CD4-positive, alpha-beta T cell treated with Interleukin-4 for 1 hour (primary cell): ENCODE measurements at places on chromosomes 12 and 14.

- no peak for DNase-seq
Observed at GRCh38 chr12:127934409-127934808, 332.6 kb upstream of the TMEM132C start.

- no peak for DNase-seq
Observed at GRCh38 chr12:22101749-22102243, 55.8 kb downstream of the CMAS start.

DNA sequence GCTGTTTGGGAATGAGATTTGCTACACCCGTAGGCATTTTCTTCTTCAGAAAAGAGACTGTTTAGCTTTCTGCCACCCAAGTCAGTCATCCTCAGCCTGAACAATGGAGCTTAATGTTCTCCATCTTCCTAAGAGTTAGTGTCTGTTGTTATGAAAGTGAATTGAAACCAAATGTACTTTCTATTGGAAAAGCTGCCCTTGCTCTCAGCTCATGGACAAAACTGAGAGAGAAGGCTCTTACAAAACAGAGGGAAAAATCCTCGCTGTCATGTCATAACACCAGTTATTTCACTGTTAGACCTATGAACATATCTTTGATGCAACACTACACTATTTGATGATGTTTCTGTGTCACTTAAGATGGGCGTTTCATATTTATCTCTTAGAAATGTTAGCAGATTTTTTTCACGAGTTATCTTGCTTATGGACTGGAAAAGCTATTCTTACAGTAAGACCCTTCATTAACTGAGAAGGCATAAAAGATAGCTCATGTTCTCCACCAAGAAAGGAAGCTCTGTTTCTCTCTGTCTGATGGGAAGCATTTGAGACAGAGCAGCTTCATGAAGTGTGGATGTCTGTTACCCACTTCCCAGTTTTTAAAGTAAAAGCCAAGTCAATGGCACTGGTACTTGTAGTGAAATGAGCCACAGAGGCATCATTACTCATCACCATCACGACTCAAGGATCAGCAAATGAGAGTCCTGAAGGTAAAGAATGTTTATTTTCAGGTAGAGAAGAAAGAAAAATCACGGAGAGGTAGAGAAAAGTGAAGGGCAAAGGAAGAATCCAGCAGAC, 483.9 kb downstream of the ZFP36L1 start:
- DNase-seq: no peak

DNA sequence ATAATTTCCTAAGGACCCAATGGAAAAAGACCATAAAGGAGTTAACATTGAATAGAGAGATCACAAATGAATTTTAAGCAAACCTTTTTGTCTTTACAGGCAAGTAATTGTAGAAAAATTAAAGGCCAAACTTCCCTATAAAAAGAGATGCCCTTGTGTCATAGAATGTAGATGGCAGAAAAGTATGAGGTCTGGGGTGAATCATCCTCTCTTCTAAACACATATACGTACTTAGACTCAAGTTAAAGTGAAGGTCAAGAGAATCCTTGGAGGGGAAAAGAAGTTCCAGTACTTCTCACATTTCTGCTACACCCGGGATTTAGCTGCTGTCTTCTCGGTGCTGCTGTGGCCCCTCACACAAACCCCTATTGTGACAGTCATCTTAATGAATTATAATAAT, 116.2 kb upstream of the ARID2 start:
- DNase-seq: no peak

DNA sequence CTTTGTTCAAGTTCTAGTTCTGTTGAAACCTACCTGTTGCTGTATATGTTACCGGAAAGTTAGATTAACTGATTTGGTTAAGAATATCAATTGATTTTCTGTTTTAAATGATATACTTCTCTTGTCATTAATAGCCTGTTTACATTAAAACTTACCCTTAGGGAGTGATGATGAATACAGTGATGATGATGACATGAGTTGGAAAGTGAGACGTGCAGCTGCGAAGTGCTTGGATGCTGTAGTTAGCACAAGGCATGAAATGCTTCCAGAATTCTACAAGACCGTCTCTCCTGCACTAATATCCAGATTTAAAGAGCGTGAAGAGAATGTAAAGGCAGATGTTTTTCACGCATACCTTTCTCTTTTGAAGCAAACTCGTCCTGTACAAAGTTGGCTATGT, 33.0 kb downstream of the CAND1 start:
- DNase-seq: no peak

- no peak for DNase-seq
Observed at GRCh38 chr12:109953656-109954055, 42.5 kb downstream of the GIT2 start.

DNA sequence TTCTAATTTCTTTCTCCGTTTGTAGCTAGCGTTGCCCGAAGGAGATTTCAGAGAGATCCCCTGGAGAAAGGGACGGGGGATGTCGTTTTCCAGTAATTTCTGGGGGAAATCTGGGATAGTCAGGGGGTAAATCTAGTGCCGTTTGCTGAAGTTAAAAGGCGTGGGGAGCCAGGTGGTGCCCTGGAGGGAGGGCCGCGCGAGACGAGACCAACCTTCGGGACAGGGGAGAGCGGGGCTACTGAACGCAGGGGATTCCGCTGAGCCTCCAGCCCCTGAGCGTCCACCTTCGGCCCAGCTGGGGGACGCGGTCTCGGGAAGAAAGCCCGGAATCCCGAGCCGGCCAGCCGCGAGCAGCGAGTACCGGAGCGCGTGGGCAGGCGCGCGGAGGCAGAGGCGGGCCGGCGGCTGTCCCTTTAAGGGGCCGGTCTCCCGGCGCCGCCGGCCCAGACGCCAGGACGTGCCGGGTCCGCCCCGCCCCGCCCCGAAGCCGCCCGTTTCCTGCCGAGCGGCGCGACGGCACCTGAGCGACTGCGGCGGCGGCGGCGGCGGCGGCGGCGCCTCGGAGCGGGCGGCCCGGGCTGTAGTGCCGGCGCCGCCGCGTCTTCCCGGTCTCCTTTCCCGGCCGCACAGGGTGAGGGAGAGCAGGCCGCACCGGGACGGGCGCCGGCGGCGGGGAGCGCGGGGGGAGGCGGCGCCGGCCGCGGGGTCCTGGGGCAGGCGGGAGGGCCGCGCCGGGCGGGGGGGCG, at the start of gene KTN1:
KTN1 (plus strand) TSS at position 484 of the 746 bp plus-strand sequence. CDS start 31,842 bp downstream, outside the sequence.
- peak; percentile 83 for DNase-seq

- DNase-seq: no peak
Observed at GRCh38 chr14:98916476-98916875, 355.5 kb downstream of the BCL11B start.

DNA sequence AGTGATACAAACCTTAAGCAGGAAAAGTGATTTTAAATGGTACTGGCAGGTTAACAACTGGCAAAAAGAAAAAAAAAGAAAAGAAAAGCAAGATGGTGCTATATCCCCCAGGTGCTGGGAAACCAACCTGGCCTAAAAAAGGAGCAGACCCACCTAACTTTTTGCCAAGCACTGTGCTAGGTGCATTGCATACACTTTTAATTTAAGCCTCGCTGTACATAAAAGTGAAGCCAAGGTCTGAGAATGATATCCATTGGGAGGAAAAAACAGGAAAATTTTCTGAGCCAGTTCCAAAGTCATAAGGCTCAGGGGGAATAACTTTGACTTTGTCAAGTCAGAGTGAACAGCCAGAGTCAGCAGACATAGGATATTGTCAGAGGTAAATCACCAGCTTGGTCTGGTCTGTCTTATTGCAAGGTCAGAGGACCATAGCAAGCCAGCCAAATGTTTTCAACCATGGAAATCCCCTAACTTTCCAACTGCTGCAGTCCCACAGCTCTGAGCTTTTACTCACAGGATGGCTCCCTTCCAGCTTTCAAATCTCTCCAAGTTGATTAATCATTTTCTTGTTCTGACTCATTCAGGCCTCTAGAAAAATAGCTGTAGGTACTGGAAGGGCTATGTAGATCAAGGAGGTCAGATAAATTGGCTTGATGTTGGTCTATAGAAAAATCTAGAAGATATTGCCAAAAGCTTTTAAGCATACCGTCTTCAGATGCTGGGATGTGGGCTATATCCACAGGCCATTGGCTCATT, 412.9 kb downstream of the RAD51B start:
- no peak for DNase-seq

GRCh38 chr12:51269174-51270066, 795 bp downstream of the SMAGP start:
- peak; percentile 66 for DNase-seq

DNA sequence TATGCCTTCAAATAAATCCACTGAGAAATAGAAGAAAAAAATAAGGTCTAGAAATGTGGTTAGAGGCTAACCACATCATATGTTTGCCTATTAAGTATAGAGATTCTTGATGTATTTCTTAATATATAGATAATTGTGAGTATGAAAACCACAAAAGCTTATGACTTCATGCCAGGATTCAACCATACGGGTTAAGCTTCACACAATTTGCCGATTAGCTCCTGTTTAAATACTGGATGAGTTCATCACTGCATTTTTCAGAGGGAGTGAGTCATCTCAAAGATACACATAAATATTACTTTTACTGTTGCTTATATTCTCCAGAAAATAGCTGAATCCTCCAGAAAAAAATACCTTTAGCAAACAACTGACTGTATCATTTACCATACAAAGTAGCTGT, 79.6 kb downstream of the RPL10L start:
- no peak for DNase-seq

- DNase-seq: peak; percentile 77
Observed at GRCh38 chr12:121214166-121214777, 4.3 kb downstream of the P2RX4 start.

DNA sequence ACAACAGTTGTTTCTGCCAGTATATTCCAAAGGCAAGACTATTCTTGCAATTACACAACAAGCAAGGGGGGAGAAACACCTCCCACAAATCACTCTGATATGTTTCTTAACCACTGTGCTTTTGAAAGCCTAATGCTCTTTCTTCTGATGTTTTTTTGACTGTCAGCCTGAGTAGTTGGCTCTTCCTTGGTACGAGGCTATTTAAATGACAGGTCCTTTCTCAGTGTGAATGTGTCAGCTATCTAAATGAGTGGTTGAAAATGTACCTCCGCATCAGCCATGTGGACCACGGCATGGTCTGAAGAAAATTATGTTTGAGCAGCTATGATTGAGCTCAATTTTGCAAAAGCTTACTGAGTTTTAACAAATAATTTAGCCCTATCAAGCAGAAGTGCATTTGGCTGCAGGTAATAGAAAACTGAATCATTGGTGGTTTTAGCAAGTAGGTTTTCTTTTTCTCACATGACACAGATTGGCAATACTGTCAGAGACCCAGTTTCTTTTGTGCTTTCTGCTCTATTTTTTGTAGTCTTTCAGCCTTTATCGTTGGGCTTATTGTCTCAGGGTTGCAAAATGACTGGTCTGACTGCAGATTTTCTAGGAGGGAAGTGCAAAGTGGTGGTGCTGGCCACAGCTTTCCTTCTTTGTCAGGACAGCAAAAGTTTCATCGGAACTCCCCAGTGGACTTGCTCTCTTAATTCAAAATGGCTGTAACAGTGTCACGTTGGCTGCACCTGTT, 162.8 kb downstream of the RGS6 start:
- DNase-seq: no peak

- DNase-seq: peak; percentile 42
Observed at GRCh38 chr14:35401422-35402265, 2.9 kb downstream of the NFKBIA start.

DNA sequence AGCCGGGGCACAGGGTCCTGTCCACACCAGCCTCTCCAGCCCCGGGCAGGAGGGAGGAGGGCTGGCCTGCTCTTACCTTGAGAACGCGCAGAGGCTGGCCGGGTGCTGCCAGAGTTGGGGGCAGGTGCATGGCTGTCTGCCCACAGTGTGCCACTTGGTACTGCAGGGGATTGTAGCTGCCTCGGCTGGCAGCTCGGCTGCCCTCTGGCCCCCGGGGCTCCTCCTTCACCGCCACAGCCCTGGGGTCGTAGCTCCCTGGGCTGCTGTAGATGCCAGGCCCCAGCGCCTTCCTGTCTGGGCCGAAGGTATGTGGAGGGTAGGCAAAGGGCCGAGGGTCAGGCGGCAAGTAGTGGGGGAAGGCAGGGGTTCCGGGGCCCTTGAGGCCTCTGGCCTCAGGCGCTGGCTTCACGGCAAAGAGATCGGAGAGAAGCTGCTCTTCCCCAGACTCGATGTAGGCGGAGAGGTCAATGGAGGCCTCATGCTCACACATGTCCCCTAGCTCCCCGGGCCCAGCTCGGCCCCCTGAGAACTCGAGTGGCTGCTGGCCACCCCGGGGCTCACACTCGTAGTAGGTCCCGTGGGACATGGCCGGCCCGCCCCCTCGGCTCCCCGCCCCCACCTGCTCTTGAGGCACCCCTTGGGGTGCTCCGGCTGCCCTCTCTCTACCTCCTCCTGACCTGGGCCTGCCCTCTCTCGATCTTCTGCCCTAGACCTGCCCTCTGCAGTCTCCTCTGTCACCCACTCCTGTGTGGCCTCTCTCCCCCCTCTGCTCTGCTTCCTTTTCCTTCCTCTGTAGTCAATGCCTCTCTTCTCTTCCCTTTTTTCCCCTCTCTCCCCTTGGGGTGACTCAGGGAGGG, at the start of gene CEBPE:
CEBPE (minus strand) TSS at position 750 of the 857 bp plus-strand sequence; CDS start at position 586, 164 bp downstream.
- no peak for DNase-seq

DNA sequence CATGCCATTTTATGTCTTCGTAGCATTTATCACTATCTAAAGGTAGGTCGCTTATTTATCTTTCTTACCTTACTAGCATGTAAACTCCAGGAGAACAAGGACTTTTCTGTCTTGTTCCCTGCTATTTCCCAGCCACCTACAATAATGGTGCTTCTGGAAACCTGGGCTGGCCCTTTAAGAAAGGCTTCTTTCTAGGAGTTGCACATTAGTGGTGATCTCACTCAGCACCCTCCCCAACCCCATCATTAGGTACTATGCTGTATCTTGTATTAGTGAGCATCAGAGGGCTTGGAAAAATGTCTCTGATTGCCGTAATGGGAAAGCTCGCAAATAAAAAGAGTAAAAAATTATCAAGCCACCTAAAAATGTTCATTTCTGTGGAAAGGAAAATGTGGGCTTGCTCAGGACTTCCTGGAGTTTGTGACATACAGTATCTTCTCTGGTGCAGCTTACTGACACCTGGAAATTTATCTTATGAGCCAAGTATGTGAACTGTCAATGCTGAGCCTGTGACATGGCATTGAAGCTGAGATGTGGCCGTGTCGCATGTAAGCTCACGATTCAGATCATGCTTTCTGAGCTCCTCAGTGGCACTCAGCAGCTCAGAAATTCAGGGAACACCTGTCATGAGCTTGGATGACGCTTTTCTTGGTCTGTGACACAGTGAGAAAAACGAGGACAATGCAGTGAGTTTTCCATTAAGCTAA, 12.4 kb downstream of the CCDC92 start:
- DNase-seq: no peak

GRCh38 chr12:111453071-111453989, 47.6 kb downstream of the SH2B3 start:
- no peak for DNase-seq

- DNase-seq: no peak
Observed at GRCh38 chr12:102740141-102740955, 176.7 kb downstream of the PAH start.

GRCh38 chr14:103315351-103315911, 18.6 kb upstream of the EIF5 start:
- DNase-seq: no peak

- no peak for DNase-seq
Observed at GRCh38 chr14:104377256-104377655, 202.3 kb upstream of the C14orf180 start.

- DNase-seq: no peak
Observed at GRCh38 chr12:41362931-41363330, 174.8 kb downstream of the PDZRN4 start.

GRCh38 chr12:12797794-12798152, 12.3 kb downstream of the APOLD1 start:
- DNase-seq: no peak
